ENCODE measurements at places on chromosomes 5 and 9.
A peak's percentile ranks its signal among the peaks of the same experiment; 100 is the strongest.

DNA sequence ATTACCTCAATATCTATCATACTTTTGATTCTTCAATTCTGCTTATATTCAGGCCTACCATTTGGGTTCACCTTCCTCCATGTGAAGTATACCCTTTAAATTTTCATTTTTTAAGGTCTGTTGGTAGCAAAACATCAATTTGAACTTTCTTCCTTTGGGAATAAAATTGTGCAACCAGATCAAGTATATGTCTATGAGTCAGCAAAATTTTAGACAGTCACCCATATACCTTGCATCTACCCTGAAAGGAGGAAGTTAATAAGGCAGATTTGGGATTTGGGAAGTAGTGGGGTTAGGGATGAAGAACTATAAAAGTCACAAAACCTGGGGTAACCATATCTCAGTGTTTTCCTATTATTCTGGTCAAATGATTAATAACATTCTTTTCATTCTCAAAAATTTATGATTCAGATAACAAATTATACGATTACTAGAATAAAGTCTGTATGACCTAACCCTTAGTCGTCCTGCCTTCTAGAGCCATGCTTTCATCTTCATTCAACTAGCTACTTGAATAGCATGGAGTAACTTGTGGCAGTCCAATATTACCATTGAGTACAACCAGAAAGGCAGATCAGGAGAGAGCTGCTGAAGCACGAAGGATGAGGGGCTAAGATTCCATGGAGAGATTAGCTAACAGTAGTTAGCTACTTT is 2.8 kb upstream of the IL33 start:
- H3K27me3 ChIP-seq: peaks cover 8% of the 10 kb centered on the region
- no peak overlapping the region for H3K4me3 ChIP-seq
- H3K27ac ChIP-seq: no peak overlapping the region
- no peak for DNase-seq
- no peaks in the 10 kb centered on the region for H3K36me3 ChIP-seq

GRCh38 chr5:117759849-117760499 is 1185.4 kb upstream of the SEMA6A start:
- no peak overlapping the region for H3K4me3 ChIP-seq
- H3K27me3 ChIP-seq: no peaks in the 10 kb centered on the region
- H3K4me1 ChIP-seq: no peaks in the 10 kb centered on the region
- H3K36me3 ChIP-seq: no peaks in the 10 kb centered on the region

DNA sequence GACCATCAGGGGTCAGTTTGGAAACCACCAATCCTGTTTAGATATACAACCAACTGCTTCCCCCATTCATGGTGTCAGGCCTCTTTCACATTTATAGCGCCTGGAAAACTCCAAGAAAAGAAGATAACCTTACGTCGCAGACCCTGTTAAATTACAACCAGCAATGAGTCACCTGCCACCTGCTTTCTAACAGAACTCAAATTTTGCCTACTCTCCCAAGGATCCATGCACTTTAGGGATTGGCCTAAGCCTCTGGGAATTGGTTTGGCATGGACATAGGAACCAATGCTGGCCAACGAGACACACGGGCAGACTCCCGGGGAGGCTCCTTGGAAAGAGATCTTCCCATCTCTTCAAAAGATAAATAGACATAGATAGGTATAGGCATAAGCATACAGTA is 87.0 kb downstream of the FEM1C start:
- no peak overlapping the region for H3K27ac ChIP-seq
- H3K36me3 ChIP-seq: no peaks in the 10 kb centered on the region
- peaks cover 10% of the 10 kb centered on the region for H3K4me1 ChIP-seq
- no peak for DNase-seq
- no peak overlapping the region for H3K4me3 ChIP-seq

DNA sequence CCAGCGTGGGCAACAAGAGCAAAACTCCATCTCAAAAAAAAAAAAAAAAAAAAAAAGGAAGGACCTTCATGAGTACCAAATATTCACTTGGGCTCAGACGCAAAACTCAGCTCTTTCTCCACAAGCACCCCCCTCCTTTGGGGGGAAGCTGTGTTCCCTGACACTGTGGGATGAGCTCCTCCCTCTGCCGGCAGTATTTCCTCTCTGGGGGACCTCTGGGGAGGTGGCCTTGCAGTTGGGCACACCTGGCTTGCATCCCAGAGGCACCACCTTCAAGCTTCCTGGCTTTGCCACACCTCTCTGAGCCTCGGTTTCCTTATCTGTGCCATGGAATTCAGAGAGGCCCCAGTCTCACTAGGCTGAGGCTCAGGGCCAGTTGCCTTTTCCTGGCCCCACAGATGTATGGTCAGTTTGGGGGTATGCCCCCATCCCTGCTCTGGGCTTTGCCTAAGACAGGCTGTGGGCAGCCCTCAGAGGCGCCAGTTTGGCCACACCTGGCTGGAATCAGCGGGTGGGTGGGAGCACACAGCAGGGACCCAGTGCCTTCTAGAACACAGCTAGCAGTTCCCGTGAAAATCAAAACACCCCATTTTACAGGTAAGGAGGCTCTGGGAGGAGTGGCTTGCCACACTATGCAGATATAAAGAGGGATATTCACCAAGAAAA is 157.5 kb upstream of the IER5L start:
- no peak overlapping the region for H3K4me3 ChIP-seq
- no peak overlapping the region for H3K27ac ChIP-seq
- peaks cover 15% of the 10 kb centered on the region for H3K4me1 ChIP-seq
- H3K27me3 ChIP-seq: peaks cover 8% of the 10 kb centered on the region
- no peaks in the 10 kb centered on the region for H3K36me3 ChIP-seq

GRCh38 chr9:118643118-118643517 is 726.1 kb downstream of the BRINP1 start:
- no peak overlapping the region for H3K27ac ChIP-seq
- no peaks in the 10 kb centered on the region for H3K36me3 ChIP-seq
- H3K27me3 ChIP-seq: no peaks in the 10 kb centered on the region
- no peak for DNase-seq

DNA sequence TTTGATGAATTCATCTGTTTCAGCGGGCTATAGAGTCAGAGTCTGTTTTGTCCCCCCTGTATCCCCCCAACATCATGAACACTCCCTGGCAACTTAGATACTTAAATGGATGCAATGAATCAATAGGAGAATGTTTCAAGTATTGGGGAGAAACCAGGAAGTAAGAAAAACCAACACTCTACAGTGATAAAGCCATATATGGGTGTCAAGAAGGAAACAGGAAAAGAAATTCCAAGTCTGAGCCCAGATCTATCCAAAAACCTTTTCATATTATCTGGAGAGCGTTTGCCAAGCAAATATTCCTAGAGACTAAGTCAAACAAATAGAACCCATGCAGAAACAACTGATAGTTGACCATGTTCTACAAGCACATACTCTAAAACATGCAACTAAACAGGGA is 2.3 kb upstream of the GNAQ start:
- H3K4me3 ChIP-seq: no peak overlapping the region
- DNase-seq: no peak
- H3K27ac ChIP-seq: no peak overlapping the region
- peaks cover 2% of the 10 kb centered on the region for H3K27me3 ChIP-seq

GRCh38 chr9:5839572-5839902 is 6.6 kb upstream of the ERMP1 start:
- H3K36me3 ChIP-seq: peaks cover 6% of the 10 kb centered on the region
- no peak overlapping the region for H3K4me3 ChIP-seq
- peaks cover 53% of the 10 kb centered on the region for H3K4me1 ChIP-seq
- DNase-seq: no peak
- peaks cover 4% of the 10 kb centered on the region for H3K27me3 ChIP-seq

DNA sequence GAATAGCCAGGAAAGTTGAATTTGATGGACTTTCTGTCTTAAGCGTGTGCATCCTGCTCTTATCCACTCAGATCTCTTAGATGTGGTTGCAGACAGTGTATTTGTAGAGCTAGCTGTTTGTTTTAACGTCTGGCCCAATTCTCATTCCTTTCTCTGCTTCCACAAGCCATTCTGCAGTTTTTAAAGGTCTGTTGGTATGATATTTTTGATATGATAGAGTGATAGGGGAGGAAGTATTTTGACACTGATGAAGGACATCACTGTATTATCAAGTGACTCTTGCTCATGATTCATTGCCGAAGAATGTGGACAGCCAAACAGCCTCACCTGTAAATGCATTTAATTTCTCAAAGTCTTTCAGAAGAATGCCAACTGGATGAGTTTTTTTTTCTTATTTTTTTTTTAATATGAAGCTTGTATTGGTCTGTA is 4.5 kb downstream of the TJP2 start:
- peaks cover 68% of the 10 kb centered on the region for H3K4me1 ChIP-seq
- H3K27ac ChIP-seq: no peak overlapping the region
- DNase-seq: peak; percentile 69
- peaks cover 11% of the 10 kb centered on the region for H3K27me3 ChIP-seq
- no peak overlapping the region for H3K4me3 ChIP-seq

- H3K27me3 ChIP-seq: no peaks in the 10 kb centered on the region
- H3K4me1 ChIP-seq: peaks cover 17% of the 10 kb centered on the region
- H3K36me3 ChIP-seq: no peaks in the 10 kb centered on the region
- H3K27ac ChIP-seq: no peak overlapping the region
- no peak overlapping the region for H3K4me3 ChIP-seq
- DNase-seq: peak; percentile 19
These were observed 172.8 kb downstream of the APBA1 start for GRCh38 chr9:69499407-69499806.

DNA sequence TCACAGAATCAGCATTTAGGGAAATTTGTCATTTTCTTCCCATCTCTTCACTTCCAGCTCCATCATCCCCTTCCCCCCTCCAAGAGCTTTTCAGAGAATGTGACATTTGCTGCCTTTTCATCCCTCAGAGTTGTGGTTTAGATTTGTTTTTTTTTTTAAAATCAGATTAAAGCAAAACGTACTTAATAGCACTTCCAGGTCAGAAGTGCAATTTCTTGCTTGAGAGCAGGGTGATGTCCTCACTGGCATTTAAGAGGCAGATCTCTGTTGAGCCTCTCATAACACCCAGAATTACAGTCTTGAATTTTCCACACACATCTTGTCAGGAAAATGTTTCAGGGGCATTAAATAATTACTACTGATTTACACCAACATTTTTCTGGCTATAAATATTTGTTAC is 236.8 kb upstream of the VLDLR start:
- peaks cover 3% of the 10 kb centered on the region for H3K27me3 ChIP-seq
- H3K4me1 ChIP-seq: no peaks in the 10 kb centered on the region

DNA sequence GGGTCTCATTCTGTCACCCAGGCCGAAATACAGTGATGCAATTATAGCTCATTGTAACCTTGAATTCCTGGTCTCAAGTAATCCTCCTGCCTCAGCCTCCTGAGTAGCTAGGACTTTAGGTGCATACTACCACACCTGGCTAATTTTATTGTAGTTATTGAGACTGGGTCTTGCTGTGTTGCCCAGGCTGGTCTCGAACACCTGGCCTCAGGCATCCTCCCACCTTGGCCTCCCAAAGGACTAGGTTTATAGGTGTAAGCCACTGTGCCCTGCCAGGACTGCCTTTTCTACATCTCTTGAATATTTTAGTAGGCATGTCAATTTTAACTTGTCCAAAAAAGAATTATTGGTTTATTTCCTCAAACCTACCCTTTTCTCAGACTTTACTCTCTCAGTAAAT is 16.9 kb downstream of the DENND4C start:
- DNase-seq: no peak
- peaks cover 16% of the 10 kb centered on the region for H3K36me3 ChIP-seq

- no peak for DNase-seq
- H3K27me3 ChIP-seq: no peaks in the 10 kb centered on the region
- no peak overlapping the region for H3K4me3 ChIP-seq
- peaks cover 7% of the 10 kb centered on the region for H3K36me3 ChIP-seq
These were observed 94.8 kb downstream of the ARRDC3 start for GRCh38 chr5:91288118-91288916.

- H3K27ac ChIP-seq: peak overlapping the region; percentile 91
- H3K36me3 ChIP-seq: no peaks in the 10 kb centered on the region
- peak overlapping the region; percentile 86 for H3K4me3 ChIP-seq
- H3K4me1 ChIP-seq: peaks cover 38% of the 10 kb centered on the region
- DNase-seq: peak; percentile 74
These were observed 247.7 kb upstream of the ANKRD55 start for GRCh38 chr5:56480705-56481427.

DNA sequence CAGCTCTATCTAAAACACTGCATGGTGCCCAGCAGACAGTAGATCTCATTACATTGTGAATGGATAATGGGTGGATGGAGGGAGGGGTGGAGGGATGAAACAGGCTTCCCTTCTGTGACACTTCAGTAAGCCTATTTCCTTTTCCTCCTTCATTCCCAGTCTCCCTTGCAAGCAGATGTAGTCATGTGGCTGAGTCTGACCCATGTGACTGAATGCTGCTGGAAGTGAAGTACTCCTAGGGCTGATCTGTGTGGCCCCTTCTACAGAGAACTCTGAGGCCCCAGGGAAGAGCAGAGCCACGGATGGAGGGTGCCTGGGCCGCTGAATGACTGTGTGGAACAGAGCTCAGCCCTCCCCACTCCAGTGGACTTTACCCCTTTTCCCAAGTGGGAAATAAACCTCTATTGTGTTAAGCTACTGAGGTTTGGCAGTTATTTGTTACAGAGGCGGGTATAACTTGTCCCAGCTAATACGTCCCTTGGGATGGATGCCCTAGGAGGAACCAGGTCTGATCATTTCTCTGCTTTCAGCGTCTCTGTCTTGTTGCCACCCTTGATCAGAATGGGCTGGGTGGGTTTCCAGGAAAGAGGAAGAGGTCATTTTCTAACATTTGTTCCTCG is 176.1 kb upstream of the MVB12B start:
- no peaks in the 10 kb centered on the region for H3K36me3 ChIP-seq
- H3K4me1 ChIP-seq: peaks cover 7% of the 10 kb centered on the region
- no peak overlapping the region for H3K4me3 ChIP-seq
- peaks cover 17% of the 10 kb centered on the region for H3K27me3 ChIP-seq

- peaks cover 67% of the 10 kb centered on the region for H3K36me3 ChIP-seq
- no peaks in the 10 kb centered on the region for H3K27me3 ChIP-seq
- no peak overlapping the region for H3K27ac ChIP-seq
- H3K4me3 ChIP-seq: no peak overlapping the region
These were observed 26.2 kb downstream of the CEMIP2 start for GRCh38 chr9:71741926-71742648.

DNA sequence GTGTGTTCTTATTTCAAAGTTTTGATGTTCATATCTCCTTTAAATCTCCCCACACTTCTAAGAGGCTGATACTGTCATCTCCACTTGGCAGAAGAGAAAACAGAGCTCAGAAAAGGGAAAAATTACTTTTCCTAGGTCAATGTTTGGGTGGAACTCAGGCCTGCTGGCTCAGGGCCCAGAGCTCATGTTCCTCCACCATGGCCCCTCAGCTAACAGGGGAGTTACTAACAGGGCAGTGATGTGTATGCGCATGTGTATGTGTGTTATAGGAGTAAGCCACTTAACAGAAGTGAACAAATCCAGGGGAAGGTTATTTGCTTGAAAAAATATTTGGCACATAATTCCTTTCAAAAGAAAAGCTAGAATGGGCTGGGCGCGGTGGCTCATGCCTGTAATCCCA is 2.5 kb downstream of the C1QTNF2 start:
- peaks cover 54% of the 10 kb centered on the region for H3K27me3 ChIP-seq
- H3K4me3 ChIP-seq: no peak overlapping the region
- DNase-seq: no peak
- no peak overlapping the region for H3K27ac ChIP-seq
- H3K4me1 ChIP-seq: peaks cover 5% of the 10 kb centered on the region
